ENCODE measurements at places on chromosomes 2 and 18.
A peak's percentile ranks its signal among the peaks of the same experiment; 100 is the strongest.

DNA sequence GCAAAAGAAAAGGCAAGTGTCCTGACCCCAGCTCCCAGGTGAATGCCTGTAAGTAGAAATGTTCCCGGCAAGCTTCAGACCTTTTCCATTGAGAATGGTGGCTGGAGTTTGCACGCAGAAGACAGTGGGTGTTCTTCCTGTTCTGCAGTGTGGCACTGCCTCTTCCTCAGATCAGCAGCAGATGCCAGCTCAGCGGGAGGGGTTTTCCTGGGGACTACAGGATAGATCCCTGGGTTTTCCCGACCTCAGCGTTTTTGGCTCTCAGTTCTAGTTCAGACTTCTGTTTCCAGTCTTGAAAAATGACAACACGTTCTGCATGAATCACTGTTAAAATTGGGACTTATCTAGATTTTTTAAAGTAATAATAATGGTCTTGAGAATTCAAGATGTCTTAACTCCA lies 39.2 kb downstream of the GRHL1 start:
- DNase-seq = no peak

- DNase-seq = no peak
These were observed 141.9 kb upstream of the GCFC2 start for GRCh38 chr2:75852639-75853038.

- DNase-seq = no peak
These were observed 44.9 kb upstream of the TWIST2 start for GRCh38 chr2:238802957-238803356.

GRCh38 chr2:10402653-10403215 lies 45.4 kb downstream of the ODC1 start:
- DNase-seq = no peak

DNA sequence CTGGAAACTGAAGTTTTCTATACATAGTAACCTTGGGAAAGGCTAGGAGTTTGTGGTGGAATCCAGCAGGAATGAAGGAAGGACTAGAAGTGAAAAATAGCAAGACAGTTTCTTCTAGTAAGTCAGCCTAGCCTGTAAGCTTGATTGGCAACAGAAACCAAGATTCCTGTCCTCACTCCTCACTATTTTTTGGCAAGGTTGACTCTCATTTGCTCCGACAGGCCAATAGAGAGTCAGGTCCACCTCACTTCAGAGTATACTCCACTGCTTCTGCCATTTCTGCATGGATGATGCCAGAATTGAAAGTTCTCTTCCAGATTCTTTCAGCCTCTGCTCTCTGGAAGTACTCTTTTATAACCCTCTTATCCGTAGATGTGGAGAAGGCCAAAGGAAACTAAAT lies 352.4 kb downstream of the ZNF516 start:
- DNase-seq = no peak

- DNase-seq = no peak
These were observed 1.0 kb upstream of the BMPR2 start for GRCh38 chr2:202375033-202375608.

- no peak for DNase-seq
These were observed 75.6 kb downstream of the ATL2 start for GRCh38 chr2:38301340-38301968.

DNA sequence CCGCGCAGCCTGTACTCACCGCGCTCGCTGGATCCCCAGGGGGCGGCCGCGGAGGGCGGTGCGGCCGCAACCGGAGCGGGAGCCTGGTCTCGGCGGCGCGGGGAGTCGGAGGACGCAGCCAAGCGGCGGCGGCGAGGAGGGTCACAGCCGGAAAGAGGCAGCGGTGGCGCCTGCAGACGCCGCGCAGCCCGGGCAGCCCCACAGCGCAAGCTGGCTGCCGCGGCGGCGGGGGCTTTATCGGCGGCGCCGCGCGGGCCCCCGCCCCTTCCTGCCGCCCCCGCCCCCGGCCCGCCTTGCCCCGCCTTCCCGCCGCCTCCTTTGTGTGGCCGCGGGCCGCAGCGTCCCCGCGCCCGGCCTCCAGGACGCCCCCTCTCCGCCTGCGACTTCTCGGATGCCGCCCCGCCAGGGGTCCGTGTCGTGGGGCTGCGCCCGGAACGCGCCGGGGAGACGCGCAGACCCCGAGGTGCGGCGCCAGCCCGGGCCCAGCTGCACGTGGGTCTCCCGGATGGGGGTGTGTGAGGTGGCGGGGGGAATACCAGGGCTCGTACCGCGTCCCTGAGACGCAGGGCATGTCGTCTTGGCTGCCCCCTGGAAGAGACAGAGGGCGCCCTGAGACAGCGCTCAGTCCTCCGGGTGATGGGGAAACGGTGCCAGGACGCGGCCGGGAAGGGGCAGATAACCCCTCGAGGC lies at the start of gene SERPINE2:
Gene SERPINE2 (minus strand): TSS at position 207 of the 690 bp plus-strand sequence. CDS start 37,386 bp downstream, outside the sequence.
- peak; percentile 53 for DNase-seq

DNA sequence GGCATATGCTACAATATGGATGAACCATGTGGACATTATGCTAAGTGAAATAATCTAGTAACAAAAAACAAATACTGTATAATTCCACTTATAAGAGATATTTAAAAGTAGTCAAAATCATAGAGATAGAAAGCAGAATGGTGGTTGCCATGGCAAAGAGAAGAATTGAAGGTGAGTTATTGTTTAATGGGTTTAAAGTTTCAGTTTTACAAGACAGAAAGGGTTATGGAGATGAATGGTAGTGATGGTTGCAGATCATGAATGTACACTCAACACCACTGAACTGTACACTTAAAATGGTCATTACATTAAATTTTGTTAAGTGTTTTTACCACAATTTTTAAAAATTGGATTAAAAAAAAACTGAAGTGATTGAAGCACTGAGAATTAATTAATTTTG lies 298.2 kb upstream of the ZC3H15 start:
- DNase-seq = no peak

GRCh38 chr2:66899109-66899508 lies 464.2 kb downstream of the MEIS1 start:
- no peak for DNase-seq

DNA sequence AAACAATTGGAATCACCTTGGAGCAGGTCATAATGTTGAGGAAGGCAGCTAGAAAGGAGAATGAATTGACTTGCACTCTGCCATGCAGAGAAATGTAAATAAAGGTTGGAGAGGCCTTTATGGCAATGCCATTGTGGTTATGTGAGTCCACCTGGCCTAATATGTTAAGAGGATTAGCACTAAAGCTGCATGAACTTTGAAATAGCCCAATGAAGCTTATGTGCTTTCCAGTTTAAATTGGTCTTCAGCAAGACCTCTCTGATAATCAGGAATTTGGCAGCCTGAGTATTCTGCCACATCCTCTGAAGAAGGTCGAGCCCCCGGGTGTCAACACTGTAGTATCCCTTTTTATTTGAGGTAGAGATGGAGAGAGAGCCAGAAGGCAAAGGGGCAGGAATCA lies 464.9 kb downstream of the CDH2 start:
- no peak for DNase-seq

- peak; percentile 12 for DNase-seq
These were observed 68.7 kb downstream of the DNAJC10 start for GRCh38 chr2:182784777-182785176.

GRCh38 chr2:24613154-24613814 lies 122.2 kb downstream of the NCOA1 start:
- peak; percentile 21 for DNase-seq

DNA sequence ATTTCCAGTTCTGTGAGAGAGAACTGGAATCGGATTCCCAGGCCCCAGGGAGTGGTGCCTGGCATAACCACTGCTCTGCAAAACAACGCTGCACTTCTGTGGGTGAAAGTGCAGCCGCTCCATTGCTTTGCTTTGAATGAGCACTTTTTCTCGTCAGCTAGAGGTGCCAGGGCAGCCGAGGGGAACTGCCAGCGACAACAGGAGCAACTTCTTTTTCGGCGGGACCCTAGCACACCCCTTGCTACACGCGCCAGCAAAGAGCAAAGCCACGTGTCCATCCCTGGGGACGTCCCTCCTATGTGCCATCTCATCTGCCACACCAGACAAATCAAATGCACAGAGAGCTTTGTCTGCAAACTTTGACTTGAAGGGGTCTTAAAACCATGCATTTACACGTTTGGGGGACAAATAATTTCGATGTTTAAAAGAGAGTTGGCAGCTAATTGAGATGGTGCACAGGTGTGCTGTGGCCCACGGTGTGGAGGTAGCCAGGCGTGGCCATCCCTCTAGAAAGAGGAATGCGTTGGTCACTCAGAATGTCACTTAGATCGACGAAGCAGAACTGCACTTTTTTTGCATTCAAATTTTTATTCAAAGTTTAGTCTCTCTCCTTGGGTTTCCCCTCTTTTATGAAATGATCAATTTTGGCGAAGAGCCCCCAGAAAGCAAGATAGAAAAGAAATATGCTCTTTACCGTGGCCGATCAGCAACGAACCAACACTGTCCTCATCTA lies 151.8 kb downstream of the MBP start:
- no peak for DNase-seq

GRCh38 chr18:71116535-71116934 lies 827.7 kb downstream of the SOCS6 start:
- DNase-seq = no peak

DNA sequence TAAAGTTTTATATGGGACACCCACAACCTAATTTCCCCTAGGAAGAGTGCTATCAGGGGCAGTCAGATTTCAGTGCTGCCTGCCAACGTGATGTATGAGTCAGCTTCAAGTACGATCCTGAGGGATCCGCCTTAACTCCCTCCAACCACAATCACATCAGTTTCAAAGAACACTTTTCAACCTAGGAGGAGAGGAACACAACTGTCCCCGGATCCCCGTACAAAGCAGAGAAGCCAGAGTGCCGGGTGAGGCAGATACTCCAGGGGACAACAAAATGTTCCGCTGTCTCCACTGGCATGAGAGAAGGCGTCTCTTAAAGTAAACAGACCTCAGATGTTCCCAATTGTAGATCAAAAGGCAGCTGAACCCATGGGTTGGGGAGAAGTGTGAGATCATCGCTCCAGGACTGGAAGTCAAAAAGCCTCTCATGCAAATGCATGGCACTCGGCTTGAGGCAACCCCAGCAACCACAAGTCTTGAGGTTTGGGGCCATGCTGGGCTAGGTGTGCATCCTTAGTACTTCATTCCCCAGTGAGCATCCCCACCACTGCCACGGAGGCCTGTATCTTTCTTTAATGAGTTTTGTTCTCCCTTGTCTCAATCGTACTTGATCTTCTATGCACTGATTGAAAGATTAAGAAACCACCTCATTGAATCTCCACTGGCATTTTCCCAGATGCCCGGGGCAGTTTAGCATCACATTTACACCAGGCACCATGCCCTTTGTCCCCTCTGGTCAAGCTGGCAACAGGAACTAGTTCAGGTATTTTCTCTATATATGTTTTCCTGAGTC lies 91.0 kb upstream of the CCBE1 start:
- peak; percentile 48 for DNase-seq

DNA sequence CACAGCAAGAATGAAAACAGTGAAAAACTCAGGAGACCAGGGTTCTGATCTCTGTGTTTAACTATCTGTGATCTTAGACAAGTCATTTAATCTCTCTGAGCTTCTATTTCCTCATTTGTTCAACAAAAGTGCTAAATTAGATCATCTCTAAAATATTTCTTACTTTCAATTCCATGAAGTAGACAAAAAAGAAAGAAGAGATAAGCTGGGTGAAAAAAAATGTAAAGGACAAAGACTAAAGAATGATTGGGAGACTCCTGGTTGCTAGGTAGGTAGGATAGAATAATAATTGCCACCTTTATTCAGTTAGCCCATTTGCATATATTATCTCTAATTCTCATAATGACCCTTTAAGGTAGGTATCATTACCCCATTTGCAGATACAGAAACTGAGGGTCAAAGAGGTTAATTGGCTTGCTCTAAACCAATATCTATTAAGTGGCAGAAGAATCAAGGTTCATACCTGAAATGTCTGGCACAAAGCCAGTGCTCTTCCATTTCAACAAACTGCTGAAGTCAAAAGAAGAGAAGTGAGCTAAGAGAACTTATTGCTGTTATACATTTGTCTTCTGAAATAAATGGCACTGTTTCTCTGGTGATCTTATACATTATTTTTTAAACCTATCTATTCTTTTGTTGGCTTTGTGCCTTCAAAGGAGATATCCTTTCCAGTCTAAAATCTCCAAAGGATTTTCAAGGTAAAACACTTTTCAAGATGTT lies 141.7 kb downstream of the OTX1 start:
- DNase-seq = no peak

DNA sequence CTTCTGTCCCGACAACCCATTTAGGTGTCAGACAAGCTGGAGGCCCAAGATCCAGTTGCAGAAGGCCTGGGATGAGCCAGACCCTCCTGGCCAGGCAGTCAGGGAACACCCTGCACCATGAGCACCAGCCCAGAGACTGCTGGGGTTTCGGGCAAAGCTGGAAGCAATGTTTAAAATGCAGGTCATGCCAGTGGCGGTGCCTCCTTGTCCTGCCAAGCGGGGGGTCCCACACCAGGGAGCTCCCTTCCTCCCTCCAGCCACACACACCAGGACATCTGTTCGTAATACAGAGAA lies 230.2 kb downstream of the ATAD2B start:
- no peak for DNase-seq

GRCh38 chr2:126367361-126367760 lies 288.6 kb upstream of the GYPC start:
- DNase-seq = no peak

DNA sequence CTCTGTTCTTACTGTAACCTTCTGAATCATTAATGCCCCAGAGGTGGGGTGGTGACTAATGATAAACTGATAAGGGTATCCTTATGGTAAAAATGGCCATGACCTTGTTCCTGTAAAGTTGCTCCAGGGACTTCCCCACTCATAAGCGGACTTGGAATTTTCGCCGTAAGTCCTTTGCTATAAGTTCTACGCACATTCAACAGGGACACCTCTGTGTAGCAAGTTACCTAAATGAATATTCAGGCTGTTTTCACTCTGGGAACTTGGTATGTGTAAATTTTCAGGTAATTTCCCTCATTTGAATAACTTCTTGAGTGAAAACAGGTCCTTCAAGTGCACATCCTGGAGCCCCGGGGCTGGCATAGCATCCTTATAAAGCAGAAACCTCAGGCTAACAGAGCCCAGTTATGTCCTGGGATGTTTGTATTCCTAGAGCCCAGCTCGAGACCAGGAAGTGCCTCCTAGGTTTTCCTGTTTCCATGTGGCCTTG lies 9.4 kb upstream of the AGFG1 start:
- no peak for DNase-seq

DNA sequence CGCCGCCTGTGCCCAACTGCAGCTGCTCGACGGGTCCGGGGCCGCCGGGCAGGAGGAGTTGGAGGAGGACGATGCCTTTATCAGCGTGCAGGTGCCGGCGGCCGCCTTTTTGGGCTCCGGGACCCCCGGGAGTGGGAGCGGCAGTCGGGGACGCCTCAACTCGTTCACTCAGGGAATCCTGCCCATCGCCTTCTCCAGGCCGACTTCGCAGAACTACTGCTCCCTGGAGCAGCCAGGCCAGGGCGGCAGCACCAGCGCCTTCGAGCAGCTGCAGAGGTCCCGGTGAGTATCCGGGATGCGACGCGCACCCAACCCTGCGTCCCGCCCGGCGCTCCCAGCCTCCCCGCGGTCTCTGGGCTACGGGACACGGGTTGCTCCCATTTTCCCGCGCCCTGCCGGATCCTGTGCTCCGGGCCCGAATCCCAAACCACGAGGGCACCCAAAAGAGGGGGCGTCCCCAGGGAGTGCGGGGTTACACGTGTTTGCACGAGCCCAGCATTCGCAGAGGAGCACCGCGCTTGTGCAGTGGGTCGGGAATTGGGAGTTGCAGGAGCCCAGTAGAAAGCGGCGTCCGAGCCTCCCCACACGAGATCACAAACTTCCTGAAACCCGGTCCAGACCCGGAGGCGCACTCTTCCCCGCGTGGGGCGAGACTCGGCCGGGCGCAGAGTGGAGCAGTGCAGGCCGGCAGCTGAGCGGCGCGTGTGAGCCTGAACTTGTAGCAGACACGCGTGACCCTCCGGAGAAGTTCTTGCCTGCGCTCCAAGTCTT lies 1.2 kb downstream of the CABLES1 start:
- DNase-seq = no peak

- no peak for DNase-seq
These were observed 192.6 kb upstream of the TCF4 start for GRCh38 chr18:55780586-55781071.

Data from fibroblast of skin of left quadriceps (primary cell).